ENCODE measurements at places on chromosomes 1 and 21.

DNA sequence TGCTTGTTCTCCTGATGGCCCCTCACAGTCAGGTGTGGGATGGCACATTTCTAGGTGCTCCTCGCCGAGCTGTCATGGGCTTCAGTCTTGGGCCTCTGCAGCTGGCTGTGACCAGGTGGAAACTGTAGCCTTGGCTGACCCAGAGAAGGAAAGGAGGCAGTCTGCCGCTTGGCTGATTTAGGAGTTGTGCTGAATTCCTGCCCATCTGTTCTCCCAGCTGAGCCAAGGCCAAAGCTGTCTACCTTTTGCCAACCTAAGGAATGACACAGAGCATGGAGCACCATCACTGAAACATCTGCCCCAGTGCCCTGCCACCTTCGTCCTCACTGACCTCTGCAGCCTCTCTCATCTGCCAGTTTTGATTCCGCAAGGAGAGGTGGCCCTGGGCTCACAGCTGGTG is 27.9 kb downstream of the UTP25 start:
- no peak for DNase-seq

DNA sequence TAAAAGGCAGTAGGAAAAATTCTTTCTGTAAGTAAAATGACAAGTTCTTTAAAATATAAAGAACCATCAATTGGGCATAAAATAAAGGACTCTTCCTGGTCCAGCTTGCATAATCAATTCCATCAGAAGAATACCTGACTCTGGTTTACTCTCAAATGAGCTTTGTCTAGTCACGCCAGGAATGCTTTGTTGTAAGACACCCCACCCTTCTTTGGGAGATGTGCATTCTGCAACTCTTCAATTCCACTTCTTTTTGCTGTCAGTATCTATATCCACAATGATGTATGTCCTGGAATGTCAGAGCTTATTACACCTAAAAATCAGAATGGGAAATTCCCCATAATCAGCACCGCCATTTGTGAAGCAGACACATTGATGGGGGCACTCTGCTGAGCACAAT is 76.1 kb downstream of the PTPN14 start:
- DNase-seq = no peak

GRCh38 chr1:22349362-22350043 is 102.1 kb upstream of the ZBTB40 start:
- no peak for DNase-seq

DNA sequence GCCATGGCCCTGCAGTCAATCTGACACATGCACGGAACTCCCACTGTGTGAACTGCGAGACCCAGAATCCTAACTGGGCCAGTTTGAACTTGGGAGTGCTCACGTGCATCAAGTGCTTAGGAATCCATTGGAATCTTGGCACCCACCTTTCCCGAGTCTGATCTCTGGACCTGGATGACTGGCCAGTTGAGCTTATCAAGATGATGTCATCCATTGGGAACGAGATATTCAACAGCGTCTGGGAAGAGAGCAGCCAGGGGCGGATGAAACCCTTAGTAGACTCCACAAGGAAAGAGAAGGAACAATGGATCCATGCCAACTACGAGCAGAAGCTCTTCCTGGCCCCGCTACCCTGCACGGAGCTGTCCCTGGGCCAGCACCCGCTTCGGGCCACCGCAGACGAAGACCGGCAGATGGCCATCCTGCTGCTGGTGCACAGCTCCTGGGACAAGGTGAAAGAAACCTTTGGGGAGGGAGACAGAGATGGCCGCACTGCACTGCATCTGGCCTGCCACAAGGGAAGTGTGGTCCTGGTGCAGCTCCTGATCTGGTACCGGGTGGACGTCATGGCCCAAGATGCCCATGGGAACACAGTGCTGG is 3.1 kb upstream of the TDRD5 start:
- no peak for DNase-seq

GRCh38 chr1:199815947-199816346 is 211.6 kb upstream of the NR5A2 start:
- DNase-seq = no peak

- no peak for DNase-seq
Observed at GRCh38 chr1:155466996-155467395, 95.6 kb downstream of the ASH1L start.

GRCh38 chr1:108584428-108584856 is 24.5 kb downstream of the EEIG2 start:
- no peak for DNase-seq

GRCh38 chr21:23016617-23017016 is 2018.4 kb downstream of the NCAM2 start:
- no peak for DNase-seq

GRCh38 chr1:80846966-80847365 is 953.8 kb upstream of the ADGRL2 start:
- no peak for DNase-seq

DNA sequence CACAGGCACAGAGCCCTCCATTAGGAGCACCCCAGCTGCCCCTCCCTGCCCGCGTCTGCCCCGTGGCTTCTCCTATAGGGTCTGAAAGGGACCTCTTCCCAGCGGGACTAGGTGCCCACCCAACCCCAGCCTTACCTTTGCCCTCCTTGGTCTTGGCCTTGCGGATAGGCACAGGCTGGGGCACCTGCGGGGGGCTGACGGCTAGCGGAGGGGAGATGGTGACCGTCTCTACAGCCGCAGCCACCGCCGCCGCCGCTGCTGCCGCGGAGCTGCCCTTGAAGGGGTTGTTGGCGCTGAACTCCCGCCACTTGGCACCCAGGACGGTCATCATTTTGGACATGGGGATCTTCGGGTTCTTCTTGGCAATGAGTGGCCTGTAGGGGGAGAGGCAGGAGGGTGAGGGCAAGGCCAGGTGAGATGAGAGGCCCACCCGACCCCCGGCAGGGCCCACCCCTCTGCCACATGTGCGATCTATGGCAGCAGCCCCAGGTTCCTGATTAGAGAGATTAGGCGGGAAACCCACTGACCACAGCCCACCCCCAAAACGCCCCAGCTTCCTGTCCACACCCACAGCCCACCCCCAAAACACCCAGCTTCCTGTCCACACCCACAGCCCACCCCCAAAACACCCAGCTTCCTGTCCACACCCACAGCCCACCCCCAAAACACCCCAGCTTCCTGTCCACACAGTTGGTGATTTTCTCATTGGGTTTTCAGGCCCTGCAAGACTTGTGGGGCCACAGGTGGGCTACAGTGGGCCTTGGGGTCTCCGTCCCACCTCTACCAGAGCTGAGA is 25.4 kb downstream of the CHD5 start:
- DNase-seq = no peak

DNA sequence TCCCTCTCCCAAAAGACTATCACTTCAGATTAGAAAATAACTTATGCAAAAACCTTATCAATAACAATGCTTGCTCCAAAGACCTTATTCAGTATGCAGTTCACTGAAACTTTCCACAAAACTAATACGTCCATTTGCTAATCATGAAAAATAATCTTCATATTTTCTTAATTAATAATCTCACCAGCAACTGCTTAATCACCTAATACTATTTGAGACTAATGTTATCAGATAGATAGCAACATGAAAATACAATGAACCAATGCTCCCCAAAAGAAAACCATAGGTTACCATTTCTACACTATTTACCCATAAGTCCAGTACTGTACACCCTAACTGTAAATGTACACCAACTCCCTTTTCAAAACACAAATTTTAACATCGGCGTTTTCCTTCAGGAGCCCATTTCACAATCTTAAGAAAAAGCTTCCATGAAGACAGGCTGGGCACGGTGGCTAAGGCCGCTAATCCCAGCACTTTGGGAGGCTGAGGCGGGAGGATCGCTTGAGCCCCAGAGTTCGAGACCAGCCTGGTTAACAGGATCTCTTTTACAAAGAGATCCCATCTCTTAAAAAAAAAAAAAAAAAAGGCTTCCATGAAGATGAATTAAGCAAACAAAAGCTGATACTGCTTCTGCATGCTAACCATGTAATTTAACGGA is 1.7 kb downstream of the GNB1 start:
- DNase-seq = no peak

- no peak for DNase-seq
Observed at GRCh38 chr1:248752161-248753028, 3.2 kb downstream of the LYPD8 start.

GRCh38 chr1:54352755-54353154 is 53.4 kb downstream of the SSBP3 start:
- no peak for DNase-seq

- DNase-seq = no peak
Observed at GRCh38 chr1:201131398-201131797, 4.4 kb upstream of the ASCL5 start.

GRCh38 chr1:64229307-64229706 is 25.9 kb downstream of the UBE2U start:
- DNase-seq = no peak

DNA sequence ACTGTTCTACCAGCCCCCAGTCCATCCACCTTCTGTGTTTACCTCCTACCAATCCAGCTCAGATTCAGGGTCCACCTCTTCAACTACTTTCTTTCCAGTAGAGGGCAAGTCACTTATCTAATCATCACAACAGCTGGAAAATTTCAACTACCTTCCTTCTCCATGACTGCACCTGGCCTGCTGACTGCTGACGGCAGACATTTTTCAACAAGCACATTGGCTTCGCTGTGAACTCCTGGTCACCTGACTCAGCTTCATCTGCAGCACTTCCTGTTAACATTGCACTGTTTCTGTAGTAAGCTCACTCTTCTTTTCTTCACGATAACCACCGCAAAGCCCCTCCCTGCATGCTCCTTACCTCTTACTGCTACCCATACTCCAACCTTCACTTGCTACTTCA is 405.7 kb downstream of the NTNG1 start:
- DNase-seq = no peak

- DNase-seq = no peak
Observed at GRCh38 chr1:190262538-190262937, 215.1 kb downstream of the BRINP3 start.

- DNase-seq = no peak
Observed at GRCh38 chr1:54851406-54851805, 35.6 kb downstream of the DHCR24 start.

GRCh38 chr21:38404177-38404576 is 94.1 kb downstream of the ERG start:
- DNase-seq = no peak

GRCh38 chr1:173467426-173467825 is 9.7 kb upstream of the PRDX6 start:
- no peak for DNase-seq

DNA sequence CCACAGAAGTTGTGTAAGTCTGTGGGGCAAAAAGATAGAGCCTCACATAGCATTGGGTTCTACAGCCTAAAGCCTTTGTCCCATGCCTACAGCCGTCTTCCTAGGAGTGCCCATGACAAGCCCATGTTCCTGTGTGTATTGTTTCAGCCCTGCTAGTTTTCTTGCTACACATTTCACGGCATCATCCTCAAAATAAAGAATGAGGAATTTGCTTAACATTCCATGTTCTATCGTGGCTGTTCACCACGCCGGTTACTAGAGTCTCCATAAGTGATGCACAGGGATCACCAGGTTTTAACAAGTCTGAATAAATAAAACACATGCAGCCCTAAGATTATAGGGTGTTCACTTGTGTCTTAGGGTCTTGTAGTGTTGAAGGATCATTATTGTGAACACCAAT is 87.4 kb upstream of the NGF start:
- no peak for DNase-seq

DNA sequence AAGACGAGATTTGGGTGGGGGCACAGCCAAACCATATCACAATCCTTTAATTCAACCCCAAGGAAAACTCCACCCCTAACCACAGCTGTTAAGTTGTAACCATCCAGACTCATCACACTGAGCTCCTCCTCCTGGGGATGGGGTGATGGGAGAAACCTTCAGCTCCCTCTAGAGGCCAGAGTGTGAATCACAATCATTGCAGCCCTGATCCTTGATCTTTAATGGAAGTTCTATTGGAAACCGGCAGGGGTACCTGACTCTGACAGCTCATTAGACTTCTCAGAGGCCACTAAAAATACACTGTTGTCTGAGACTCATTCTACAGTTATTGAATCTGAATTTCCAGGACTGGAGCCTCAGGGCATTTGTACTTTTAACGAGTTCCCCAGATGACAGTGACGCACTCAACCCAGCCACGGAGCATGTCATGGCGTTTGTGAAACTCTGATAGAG is 127.2 kb downstream of the IGSF21 start:
- DNase-seq = peak; percentile 10

GRCh38 chr1:84379138-84379916 is 19.0 kb upstream of the DNASE2B start:
- DNase-seq = peak; percentile 44

DNA sequence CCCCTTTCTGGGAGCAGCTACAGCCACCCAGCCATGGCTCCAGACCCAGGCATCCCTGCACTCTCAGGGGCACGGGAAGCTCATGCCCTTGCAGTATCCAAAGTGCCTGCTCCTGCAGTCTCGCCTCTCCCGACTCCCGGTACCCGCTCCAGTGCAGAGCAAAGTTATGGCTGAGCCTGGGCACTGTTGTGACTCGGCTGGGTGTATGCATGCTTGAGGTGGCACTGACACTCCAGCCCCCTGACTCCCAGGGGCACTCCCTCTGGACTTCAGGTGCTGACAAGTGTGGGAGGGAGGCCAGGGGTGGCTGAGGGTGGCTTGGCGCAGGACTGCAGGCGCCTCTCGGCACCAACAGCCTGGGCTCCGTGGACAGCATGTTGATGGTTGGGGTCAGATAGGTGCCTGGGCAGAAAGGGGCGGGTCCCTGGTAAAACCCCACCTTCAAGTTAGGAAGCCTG is 580.1 kb upstream of the ADGRL2 start:
- no peak for DNase-seq

DNA sequence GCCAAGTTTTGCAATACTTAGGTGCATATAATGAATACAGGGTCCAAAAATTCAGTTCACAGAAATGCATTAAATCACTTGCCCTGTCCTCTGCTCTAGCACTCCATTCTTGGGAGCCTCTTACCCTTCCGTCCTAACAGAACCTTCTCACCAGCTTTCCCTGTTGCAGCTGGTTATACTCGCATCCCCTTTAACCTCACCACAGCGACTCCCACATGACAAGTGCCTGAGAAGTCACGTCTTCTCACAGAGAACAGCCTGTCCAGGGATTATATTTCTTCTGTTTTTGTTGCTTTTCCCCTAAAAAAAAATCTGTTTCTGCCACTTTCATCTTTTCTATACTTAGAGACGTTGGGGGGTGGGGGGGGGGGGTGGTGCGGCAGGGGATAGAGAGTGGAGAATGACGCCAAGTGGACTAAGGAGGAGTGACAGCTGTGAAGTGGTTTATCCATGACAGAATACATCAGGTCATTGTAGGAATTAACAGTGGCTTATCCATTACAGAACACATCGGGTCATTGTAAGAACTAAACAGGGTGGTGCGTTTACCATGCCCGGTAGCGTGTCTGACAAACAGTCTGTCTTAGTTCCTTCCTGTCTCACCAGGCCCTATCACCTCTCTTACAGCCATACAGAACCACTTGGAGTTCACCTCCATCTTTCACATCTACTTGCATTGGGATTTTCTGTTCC is 117.6 kb downstream of the UBE2U start:
- no peak for DNase-seq

GRCh38 chr1:31647106-31647505 is 2.4 kb upstream of the PEF1 start:
- no peak for DNase-seq

Data from HFF-Myc (cell line).